ENCODE measurements at places on chromosomes 13 and 19.

DNA sequence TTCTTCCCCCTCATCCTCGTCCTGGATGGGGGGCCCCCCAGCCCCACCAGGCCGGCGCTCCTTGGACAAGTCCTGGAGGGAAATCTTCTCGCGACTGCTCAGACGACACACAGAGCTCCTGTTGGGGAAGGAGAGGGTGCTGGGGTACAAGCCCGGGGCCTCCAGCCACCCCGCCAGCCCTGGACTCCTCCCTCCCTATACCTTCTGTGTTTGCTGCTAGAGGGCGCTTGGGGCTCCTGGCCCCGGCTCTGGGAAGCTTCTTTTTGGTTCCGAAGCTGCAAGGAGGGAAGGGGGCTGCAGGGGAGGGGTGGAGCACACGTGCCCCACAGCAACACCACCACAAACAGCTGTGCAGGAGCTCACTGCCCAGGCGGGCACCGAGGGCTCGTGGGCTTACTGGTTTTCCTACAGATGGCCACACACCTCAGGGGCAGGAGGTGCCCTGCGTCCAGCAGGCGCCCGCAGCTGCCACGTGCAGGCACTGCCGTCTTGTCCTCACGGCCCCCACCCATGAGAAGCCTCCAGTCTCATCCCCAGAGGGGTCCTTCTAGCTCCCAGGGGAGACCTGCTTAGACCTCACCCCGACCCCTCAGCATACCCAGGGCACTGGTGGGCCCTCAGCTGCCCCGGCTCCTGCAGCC lies 20.5 kb downstream of the EPS8L1 start:
- no peak for DNase-seq

DNA sequence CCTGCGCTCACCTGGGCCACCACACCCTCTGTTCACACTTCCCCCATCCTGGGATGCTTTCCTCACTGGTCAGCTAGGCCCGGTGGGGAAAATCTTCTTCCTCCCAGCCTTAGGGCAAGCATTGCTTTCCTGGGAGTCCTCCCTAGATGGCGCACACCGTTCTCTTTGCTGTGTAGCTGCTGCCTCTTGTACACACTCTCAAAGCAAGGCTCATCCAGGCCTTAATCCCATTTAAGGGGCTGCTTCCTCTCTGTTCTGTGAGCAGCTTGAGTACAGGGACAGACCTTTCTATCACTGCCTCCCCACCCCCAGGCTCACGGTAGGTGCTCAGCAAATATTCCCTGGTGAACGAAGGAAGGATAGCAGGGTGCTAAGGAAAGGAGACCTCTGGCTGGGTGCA lies 11.1 kb downstream of the SLC7A10 start:
- no peak for DNase-seq

- no peak for DNase-seq
Observed at GRCh38 chr19:18710996-18711751, 27.7 kb downstream of the CRTC1 start.

DNA sequence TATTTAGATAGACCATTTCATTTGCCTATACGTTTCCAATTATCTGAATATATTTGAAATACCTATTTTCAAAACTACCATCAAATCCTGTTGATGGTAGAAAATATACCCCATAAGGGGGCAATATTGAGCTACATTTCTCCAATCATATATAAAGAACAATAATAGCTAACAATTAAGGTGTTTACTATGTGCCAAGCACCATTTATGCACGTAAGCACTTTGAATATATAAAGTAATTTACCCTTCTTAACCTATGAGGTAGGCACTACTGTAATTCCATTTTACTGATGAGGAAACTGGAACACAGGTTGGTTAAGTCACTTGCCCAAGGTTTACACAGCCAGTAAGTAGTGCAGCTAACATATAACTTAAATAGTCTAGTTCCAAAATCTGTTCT lies 79.2 kb downstream of the UBL3 start:
- DNase-seq = no peak
